Left renal pelvis (tissue), 4 donors: ENCODE measurements at places on chromosomes 6 and 20. TPM values are rescaled to one million over a fixed set of nuclear protein-coding genes. Genes with fewer than 3 reads are reported as not detected.

The SLC35D3 gene
- not detected for polyA plus RNA-seq

The DDRGK1 gene
- polyA plus RNA-seq, result 46.3 TPM

The SMIM26 gene
- polyA plus RNA-seq, result 80.3 TPM

DNA sequence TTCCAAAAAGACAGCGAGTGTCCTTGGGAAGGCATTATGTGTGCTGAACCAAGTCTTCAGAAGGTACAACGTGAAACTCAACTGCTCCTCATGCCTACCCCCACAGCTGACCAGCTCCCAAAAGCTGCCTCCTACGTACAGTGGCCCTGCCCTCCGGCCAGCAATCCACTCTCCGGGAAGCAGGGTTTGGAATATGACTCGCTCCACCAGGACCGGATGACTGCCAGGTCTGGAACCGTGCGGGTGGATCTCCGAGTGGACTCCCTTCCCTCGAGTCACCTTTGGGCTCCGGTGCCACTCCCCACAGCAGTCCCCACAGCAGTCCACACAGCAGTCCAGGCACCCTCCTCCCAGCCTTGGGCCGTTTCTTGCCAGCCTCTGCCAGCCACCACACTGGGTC, 4.3 kb downstream of the ZBTB46 start:
- DNase-seq, result no peak

- DNase-seq, result no peak
Observed at GRCh38 chr6:81768150-81768942, 15.9 kb upstream of the TENT5A start.

DNA sequence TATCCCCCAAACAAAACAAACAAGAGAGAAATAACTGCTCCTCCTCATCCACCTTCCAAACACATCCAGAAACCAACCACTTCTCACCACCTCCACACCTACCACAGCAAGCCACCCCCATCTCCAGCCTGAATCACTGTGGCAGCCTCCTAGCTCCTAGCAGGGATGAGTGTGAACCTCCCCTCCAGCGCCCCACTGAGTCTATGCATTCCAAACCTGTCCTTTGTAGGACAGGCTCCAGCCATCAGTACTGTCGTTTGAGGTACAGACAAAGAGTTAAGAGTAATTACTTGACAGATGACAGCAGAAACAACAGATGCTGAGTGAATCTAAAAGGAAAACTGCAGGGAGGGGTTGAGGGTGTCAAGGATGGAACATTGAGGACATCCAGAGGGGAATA, 2.4 kb downstream of the METTL24 start:
- no peak for DNase-seq

- no peak for DNase-seq
Observed at GRCh38 chr6:170485159-170485558, 67.9 kb downstream of the PSMB1 start.

- no peak for DNase-seq
Observed at GRCh38 chr6:15513801-15514711, 148.8 kb downstream of the DTNBP1 start.

DNA sequence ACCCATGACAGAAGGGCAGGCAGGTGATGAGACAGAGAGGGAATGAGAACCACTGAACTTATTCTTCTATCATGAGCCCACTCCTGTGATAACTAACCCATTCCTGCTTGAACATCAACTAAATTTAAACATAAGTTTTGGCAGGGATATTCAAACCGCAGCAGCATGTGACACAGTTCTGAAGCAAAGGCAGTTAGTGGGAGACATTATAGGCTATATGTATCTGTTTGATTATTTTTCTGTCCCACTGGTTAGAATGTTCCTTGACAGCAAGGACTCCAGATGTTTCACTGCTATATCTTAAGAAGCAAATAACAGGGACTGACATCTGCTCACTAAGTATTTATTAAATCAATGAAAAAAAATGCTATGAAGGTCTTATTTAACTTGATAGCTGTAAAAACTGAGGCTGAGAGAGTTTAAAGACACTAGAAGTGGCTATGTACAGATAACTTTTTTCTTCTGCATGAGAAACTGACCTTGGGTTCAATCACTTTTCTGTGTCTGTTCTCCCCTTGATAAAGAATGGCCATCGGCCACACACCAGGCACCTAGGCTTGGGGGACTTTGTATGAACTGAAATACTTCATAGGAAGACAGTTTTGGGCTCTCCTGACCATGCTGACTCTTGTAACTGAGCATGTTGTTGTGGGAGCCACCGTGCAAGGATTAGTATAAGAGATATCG, 90.9 kb downstream of the CEP162 start:
- DNase-seq, result no peak

GRCh38 chr6:106309766-106310373, 15.7 kb downstream of the ATG5 start:
- no peak for DNase-seq

DNA sequence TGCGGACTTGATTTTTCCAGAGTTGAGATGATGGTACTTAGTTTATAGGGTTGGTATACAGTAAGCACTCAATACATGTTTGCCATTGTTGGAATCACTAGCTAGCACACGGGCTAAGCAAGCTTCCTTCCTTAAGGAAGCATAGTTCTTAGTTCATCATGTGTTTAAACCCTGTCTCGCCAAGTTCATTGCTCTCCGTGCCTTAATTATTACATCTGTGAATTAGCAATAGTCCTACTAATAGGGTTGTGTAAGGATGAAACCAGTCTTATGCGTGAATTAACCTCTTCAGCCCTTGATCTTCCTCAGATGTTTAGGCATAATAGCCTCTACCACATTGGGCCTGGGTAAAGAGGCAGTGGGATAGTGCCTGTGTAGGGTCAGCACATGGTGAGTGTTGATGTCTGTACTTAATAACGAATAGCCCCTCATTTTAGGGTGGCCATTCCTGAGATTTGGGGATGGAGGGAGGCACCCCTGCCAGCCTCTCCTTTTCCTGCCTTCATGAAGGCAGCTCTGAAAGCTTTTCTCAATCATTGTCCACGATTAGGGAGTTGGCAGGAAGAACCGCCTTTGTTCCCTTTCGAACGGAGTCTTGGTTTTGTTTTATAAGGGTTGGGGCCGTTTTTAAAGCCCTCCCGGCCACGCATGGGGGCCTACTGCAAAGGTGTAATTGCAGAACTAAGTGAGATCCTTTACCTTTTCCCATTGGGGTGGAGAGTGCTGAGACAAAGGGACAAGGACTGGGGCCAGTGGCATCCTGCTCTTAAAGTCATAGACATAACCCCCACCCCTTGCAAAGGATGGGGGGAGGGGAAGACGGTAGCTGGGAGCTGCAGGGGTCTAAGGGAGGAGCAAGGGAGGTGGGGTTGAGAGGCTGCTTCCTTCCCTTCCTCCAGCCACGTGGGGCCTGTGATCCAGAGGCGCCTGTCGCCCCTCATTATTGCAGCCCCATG, 2.1 kb downstream of the DNMT3B start:
- DNase-seq, result no peak

DNA sequence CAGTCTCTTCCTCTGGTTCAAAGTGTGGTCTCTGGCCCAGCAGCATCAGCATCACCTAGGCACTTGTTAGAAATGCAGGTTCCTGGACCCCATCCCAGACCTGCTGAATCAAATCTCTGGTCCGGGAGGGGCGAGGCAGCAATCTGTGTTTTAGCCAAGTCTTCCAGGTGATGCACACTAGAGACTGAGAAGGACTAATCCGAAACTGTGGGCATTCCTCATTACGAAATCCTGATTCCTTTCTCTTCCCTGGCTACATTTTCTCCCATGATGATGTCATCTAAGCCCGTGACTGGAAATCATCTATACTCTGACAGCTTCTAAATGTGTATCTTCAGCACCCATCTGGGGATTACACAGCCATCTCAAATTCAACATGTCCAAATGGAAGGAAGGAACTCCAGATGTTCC, 39.7 kb upstream of the PRND start:
- DNase-seq, result no peak

GRCh38 chr6:150636808-150637207, 37.1 kb downstream of the PLEKHG1 start:
- no peak for DNase-seq

- DNase-seq, result no peak
Observed at GRCh38 chr6:125041740-125042459, 79.7 kb downstream of the RNF217 start.

DNA sequence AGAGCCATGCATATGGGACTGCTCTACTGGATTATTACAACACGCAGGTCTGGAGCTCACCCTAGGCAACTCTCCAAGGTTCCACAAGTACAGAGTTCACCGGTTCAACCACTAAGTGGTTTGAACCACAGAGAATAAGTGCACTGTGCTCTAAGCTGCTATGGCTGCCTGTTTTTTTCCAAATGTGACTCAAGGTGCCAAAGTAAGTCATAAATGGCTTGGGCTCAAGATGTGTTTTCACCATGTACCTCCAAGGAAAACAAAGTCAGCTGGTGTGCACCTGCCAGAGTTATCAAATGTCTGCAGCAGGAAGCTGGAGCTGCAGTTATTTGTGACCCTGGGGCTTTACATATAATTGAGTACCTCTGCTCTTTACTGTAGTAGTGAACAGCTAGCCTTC, 76.7 kb downstream of the PREP start:
- DNase-seq, result no peak
